Prostate gland (tissue), 2 donors: ENCODE measurements at places on chromosomes 1 and 21. TPM values are rescaled to one million over a fixed set of nuclear protein-coding genes. Genes with fewer than 3 reads are reported as not detected.

FNBP1L gene
- 49.7 TPM for total RNA-seq

TPTE gene
- 17.2 TPM for total RNA-seq

WDR64 gene
- not detected for total RNA-seq

LHX8 gene
- 0.74 TPM for total RNA-seq

PALMD gene
- total RNA-seq: 17.8 TPM

S100A9 gene
- 25.6 TPM for total RNA-seq

ACOT11 gene
- total RNA-seq: 18.6 TPM

OR2T2 gene
- not detected for total RNA-seq

XPR1 gene
- 70.3 TPM for total RNA-seq

KCNQ4 gene
- 3.1 TPM for total RNA-seq

LRRC71 gene
- not detected for total RNA-seq

GBP6 gene
- not detected for total RNA-seq

URB1 gene
- total RNA-seq: 41.4 TPM

COL24A1 gene
- total RNA-seq: 0.28 TPM

ADORA1 gene
- total RNA-seq: 0.27 TPM

RUNX3 gene
- 2.5 TPM for total RNA-seq

SASS6 gene
- total RNA-seq: 6.2 TPM

DDR2 gene
- total RNA-seq: 27.0 TPM

IL10 gene
- not detected for total RNA-seq

FLG2 gene
- 5.6 TPM for total RNA-seq

FASLG gene
- not detected for total RNA-seq

TTC22 gene
- 18.0 TPM for total RNA-seq

SH2D1B gene
- total RNA-seq: not detected

OR6Y1 gene
- total RNA-seq: not detected

AIM2 gene
- 0.80 TPM for total RNA-seq

CDC42SE1 gene
- total RNA-seq: 66.6 TPM

ESRRG gene
- 16.2 TPM for total RNA-seq

FCRL4 gene
- total RNA-seq: 0.28 TPM

KCNJ15 gene
- total RNA-seq: 5.6 TPM

SCCPDH gene
- total RNA-seq: 67.4 TPM

DNAJC11 gene
- total RNA-seq: 52.8 TPM

DENND2C gene
- total RNA-seq: 2.9 TPM

REN gene
- total RNA-seq: 0.36 TPM

VAV3 gene
- 14.5 TPM for total RNA-seq

PAX7 gene
- total RNA-seq: 0.32 TPM

MPL gene
- total RNA-seq: not detected

OR2AK2 gene
- not detected for total RNA-seq

HENMT1 gene
- total RNA-seq: 2.5 TPM
